ENCODE measurements at places on chromosomes 12 and 14.

DNA sequence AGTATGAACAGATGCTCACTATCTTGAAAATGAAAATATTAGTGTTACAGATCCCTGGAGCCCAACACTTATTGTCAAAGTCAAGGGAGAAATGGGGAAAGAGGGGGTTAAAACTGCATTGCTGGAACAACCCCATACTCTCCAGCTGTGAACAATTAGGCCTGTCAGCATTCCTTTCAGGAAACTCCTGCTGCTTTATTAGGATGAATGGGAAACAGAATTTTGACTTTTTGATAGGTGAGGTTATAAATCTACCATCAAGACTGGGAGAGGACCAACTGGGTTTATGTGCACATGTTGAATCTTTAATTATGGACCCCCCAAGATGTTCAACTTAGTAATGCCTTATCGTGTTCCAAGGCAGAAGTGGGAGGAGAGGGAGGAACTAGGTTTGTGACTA, 85.0 kb downstream of the TMTC1 start:
- ATAC-seq: no peak

DNA sequence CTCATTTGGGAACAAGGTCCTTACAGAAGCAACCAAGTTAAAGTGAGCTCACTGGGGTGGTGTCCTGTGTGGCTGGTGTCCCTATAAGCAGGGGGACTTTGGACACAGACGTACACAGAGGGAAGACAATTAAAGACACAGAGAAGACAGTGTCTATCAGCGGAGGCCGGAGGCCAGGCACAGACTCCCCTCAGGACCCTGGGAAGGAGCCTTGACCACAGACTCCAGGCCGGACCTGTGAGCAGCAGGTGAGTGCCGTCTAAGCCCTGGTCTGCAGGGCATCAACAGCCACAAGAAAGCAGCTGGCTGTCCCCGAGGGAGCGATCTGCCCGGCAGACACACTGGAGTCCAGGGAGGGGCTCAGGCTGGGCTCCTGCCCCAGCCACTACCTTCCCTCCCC, 219.1 kb upstream of the C14orf180 start:
- no peak for ATAC-seq

- ATAC-seq: no peak
These were observed 19.2 kb downstream of the SLC7A8 start for GRCh38 chr14:23164250-23164649.

DNA sequence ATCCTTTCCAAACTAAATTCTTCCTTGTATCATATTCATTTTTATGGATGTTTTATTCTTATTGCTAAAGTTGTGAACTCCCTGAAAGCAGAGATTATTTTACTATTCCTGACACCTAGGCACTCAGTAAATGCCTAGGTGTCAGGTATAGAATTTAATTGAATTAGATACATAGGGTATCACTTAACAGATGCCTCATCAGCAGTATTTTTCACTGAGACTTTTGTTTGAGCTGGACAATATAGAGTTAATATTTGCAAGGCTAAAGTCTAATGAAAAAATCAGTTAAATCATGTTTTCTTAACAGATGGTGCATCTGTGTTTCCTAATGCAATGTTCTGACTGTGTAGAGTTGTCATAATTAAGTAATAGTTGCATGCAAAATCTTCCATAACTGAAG, 182.7 kb downstream of the DERA start:
- ATAC-seq: no peak

- no peak for ATAC-seq
These were observed 805 bp upstream of the CRACR2A start for GRCh38 chr12:3753544-3754284.

DNA sequence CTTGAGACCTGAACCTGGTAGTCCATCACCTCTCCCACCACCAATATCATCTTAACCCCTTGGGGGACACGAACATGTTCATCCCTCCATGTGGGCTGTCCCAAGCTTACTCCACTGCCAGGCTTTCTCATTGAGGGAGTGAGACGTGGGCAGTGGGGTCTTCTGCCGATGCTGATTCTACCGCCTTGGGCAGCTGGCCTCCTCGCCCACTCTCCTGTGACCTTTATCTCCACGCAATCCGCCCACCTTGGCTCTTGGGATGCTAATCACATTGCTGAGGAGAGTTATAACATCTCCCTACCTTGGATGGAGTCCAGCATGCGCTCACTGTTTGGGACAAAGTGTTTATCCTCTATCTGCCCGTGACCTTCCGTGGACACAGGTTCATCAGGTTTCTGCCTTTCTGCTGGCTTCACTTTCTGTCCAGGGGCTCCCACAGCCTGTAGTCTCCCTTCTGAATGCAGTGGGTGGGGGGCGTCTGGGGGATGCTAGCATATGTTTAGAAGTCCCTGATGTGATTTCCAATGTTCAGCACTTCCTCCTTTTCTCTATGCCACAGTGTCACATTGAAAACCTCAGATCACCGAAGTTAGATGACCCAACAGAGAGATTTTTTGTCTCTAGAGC, 53.2 kb upstream of the ESRRB start:
- ATAC-seq: no peak

DNA sequence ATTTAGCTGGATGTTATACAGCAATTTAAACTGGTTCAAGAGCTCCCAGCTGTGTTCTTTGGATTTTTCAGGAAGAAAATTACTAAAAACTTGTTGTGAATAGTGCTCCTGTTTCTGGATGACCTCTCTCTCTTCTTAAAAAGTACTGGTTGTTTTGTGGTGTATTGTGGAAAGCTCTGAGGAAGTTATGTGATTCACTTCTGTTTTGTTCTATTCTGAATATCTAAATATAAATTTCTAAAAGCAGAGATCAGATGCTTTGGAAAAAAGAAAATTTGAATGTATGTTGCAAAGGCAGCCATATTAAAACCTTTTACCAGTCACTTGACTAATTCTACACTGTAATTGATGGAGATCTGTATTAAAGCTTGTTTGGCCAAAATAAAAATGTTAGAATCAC, 3.4 kb upstream of the C3AR1 start:
- ATAC-seq: no peak

DNA sequence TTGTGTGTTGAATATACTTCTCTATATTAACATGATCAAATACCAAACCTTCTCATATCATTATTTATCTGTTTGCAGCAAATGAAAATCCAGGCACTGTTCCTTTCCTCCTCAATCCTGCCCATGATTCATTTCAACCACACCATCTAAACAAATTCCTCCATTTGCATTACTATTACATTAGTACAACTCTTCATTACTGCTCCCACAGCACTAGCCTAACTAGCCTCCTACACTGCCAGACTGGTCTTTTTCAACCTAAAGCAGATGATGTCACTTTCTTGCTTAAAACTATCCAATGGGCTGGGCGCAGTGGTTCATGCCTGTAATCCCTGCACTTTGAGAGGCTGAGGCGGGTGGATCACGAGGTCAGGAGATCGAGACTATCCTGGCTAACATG, 117.3 kb upstream of the MYF6 start:
- ATAC-seq: no peak

GRCh38 chr14:96143906-96144305, 60.7 kb upstream of the BDKRB2 start:
- no peak for ATAC-seq

GRCh38 chr14:56183631-56184157, 65.5 kb downstream of the PELI2 start:
- ATAC-seq: no peak

DNA sequence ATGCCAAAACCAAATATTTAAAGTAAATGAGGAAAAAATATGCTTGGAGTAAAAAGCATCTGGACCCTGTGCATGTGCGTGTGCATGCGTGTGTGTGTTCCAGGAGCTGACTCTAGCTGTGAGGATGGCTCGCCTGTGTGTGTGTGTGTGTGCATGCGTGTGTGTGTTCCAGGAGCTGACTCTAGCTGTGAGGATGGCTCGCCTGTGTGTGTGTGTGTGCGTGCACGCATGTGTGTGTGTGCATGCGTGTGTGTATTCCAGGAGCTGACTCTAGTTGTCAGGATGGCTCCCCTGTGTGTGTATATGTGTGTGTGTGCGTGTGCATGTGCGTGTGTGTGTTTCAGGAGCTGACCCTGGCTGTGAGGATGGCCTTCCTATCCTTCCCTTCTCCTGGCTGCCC, 357.7 kb downstream of the CACNA1C start:
- no peak for ATAC-seq

DNA sequence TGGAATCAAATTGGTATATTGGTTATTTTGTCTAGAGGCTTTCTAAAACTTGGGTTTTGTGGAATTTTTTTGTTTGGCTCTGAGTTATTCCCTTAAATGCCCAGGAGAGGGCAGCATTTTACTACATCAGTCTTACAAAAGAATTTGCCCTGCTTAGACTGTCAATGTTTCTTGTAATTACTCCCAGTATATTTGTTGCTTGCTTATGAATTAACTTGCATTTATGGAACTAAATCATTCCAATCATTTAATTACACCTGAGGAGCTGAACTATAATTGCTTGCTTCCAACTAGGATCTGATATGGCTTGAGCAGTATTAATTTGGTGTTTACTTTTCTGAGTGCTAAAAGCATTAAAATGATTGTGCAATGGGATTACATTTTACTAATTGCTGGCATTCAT, 48.7 kb downstream of the MIPOL1 start:
- peak; percentile 78 for ATAC-seq

- no peak for ATAC-seq
These were observed 9.8 kb upstream of the SIX1 start for GRCh38 chr14:60658909-60659585.

- no peak for ATAC-seq
These were observed 797.6 kb upstream of the TMEM132C start for GRCh38 chr12:127469331-127469730.

DNA sequence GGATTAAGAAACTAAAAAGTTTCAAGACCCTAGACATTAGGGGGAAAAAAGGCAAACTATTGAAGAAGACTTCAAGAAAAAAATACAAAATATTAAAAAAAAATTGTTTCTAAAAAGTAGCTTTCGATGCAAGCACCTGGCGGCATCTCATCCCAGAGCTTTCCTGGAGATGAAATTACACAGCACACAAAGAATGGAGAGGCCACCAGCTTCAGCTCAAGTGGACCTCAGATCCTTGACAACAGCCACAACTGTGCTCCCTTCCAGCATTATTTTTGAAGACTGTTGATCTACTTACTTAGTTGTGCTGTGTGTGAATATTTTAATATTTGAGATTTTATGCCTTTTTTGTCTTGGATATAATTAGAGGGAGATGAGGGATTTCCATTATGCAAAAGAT, 479.0 kb downstream of the GLT1D1 start:
- ATAC-seq: no peak

- no peak for ATAC-seq
These were observed 200.0 kb downstream of the ADAMTS20 start for GRCh38 chr12:43352001-43352400.

GRCh38 chr12:15603474-15604085, 185.6 kb downstream of the EPS8 start:
- no peak for ATAC-seq

GRCh38 chr12:132498931-132499330, 9.0 kb downstream of the FBRSL1 start:
- ATAC-seq: no peak

DNA sequence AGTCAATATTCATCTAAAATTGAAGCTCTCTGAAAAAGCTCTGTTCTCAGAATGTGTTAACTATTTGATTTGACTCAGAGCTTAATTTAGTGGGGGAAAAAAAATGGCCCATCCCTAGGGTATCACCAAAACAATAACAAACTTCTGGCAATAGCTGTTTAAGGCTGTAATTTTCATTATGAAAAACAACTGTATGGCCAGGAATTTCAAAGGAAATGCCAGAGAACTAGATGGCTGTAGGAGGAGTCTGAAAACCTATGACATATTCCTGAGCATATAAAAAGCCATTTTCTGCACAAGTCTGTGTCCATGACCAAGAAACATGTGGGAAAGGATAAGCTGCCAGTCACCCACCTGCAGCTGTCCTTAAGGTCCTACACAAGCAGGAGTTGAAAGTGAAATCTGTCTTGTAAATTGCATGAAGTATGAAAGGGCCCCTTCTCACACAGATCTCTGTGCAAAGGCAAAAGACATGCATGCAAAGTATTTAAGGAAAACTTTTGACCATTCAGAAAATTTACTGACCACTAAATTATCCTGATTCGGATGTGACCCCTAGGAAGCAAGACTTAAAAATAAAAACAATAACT, 299.1 kb downstream of the BTG1 start:
- ATAC-seq: no peak

DNA sequence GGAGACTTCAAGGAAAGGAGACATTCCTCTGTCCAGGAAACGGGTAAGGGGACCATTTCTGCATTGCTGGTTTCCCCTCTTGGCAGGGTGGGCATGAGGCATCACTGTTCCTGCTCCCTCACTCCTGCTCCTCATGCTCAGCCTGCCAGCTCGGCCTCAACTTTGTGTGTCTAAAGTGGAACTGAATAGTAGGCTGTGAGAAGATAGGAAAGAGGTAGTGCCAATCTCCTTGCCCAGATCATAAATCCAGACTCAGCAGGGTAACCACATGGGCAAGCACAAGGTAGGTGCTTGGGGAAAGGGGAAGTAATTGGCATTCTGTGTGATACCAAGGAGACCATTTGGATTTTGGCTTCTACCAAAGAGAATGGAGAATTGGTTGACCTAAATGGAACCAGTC, 2.6 kb downstream of the LTB4R start:
- no peak for ATAC-seq

Data from esophagus mucosa (tissue), 1 donor.